ENCODE measurements at places on chromosomes 3 and 15. TPM values are rescaled to one million over a fixed set of nuclear protein-coding genes. Genes with fewer than 3 reads are reported as not detected.

Gene HTR3C
- total RNA-seq, result not detected

Gene LMAN1L
- total RNA-seq, result not detected

Gene NCK1
- total RNA-seq, result 34.9 TPM

Gene CATSPER2
- total RNA-seq, result 1.9 TPM

Gene HTR3E
- total RNA-seq, result not detected

All from omental fat pad (tissue), 4 donors.